Heart right ventricle (tissue), 16 donors: ENCODE measurements at places on chromosomes 3 and 15. TPM values are rescaled to one million over a fixed set of nuclear protein-coding genes. Genes with fewer than 3 reads are reported as not detected.

NR2F2 gene
- 31.7 TPM for total RNA-seq

SLC28A1 gene
- total RNA-seq: 0.26 TPM

PLOD2 gene
- 16.9 TPM for total RNA-seq

SLC22A13 gene
- total RNA-seq: 0.15 TPM

GOLGA8T gene
- total RNA-seq: 1.1 TPM

SCN5A gene
- 254 TPM for total RNA-seq

KBTBD13 gene
- total RNA-seq: 4.6 TPM

PCSK6 gene
- total RNA-seq: 23.7 TPM

TMED3 gene
- total RNA-seq: 38.5 TPM

IDH3A gene
- total RNA-seq: 327 TPM

RBP2 gene
- total RNA-seq: not detected

ZXDC gene
- total RNA-seq: 19.8 TPM

SOX14 gene
- not detected for total RNA-seq

ALDH1L1 gene
- total RNA-seq: 45.9 TPM

BCHE gene
- total RNA-seq: 1.2 TPM

TP63 gene
- total RNA-seq: 0.76 TPM
